ENCODE measurements at places on chromosomes 13 and 19. TPM values are rescaled to one million over a fixed set of nuclear protein-coding genes. Genes with fewer than 3 reads are reported as not detected.

Gene SERPINE3
- total RNA-seq = not detected

Gene FLT1
- total RNA-seq = 84.1 TPM

Gene TUBA3C
- not detected for total RNA-seq

Gene GRIK5
- total RNA-seq = 45.0 TPM

Data from H9 (cell line).